ENCODE measurements at places on chromosomes 5 and 9.

DNA sequence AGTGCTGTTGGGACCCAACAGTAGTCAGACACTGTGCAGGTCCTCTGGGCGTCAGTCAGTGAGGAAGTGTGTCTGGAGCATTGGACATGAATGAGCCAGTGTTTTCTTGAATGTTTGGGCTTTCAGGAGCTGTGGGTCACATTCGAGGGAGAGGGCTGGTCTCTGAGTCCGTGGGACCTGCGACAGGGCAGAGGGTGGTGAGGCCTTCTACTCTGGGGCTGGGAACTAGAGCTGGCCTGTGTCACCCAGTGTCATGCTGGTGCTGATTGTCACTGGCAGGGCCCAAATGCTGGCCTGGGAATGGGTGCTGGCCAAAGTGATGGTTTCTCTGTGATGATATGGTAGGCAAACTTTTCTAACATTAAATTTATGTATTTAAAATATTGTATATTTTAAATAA lies 10.3 kb downstream of the POLR1E start:
- no peak for DNase-seq

DNA sequence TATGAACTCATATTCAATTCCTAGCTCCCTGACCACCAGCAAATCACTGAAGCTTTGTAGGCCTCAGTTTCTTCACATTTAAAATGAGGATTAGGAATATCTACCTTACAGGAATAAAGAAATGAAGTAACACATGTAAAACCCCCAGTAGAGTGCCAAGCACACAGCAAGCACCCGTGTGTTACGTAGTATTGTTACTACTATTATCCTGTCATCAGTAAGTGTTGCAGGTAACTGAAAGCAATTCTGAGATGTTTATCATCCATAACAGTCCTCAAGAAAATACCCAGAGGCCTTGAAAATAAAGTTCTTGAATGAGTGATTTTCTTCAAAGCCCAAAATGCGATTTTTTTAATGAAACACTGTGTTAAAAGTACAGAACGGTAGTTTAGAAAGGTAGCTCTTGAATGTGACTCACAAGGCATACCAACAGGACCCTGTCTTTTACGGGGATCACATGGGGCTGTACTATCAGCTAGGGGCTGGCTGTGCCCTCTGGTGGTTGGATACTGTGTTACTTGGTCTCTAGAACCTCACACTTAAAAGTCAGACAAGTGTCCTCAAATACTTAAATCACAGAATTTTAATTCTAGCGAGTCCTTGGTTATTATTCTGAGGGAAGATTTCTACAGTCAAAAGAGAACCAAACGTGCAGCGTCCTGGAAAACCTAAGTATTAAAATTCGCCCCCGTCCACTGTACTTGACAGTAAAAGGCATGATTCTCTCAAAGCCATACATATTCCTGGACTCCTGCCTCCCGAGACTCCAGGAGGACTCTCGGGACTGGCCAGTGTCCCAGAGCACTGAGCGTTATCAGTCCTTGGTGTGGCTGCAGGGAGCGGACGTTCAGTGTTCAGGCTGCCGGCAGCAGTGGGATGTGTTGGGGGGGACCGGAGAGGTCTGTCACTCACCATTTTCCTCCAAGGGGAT lies 725 bp downstream of the NDUFB6 start:
- DNase-seq = no peak

DNA sequence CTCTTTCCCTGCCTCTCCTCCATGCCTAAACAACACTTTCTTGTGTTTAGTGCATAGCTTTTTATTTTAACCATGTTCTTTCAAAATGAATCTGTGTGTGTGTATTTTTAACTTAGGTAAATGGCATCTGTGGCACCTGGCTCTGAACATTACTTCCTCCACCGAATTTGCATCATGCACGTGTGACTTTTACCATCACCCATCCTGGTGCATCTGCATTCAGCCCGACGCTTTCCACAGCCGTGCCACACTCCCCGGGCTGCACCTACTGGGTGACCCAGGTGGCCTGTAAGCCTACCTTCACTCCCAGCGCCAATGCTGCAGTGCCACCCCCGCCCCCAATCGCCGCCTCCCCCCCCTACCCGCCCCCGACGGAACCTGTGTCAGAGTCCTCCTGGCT lies 12.7 kb upstream of the FCN1 start:
- no peak for DNase-seq

- DNase-seq = no peak
Observed at GRCh38 chr9:127792417-127793031, 6.7 kb downstream of the CDK9 start.

DNA sequence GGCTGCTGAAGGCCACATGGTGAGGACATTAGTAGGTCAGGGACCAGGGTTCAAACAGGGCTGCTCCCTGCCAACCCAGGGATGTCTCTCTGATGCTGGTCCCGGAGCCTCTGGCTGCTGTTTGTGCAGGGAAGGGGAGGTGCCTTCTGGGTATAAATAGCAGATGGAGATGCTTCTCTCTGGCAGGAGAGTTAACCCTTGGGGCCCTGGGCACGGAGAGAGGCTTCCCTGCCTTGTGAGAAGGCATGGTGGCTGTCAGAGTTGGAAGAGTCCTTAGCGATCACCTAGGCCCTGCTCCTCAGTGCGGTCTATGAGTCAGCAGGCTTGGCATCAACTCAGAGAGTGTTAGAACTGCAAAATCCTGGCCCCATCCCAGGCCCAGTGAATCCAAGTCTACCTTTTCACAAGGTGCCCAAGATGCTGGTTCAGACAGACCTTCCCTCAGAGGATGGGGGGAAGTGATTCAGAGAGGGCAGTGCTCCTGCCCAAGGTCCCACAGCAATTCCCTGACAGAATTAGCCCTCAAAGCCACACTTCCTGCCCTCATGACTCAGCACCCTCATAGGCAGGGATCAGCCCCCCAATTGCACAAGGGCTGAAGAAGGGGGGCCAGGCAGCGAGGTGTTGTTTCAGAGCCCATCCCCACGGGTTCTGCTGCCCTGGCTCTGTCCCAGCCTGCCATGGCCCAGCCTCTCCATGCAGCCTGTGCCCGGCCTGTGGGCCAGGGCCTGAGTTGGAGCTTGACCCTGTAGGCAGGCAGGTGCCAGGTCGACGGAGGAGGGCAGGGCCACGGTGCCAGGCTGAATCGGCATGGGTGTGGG lies 25.6 kb downstream of the CAMK2A start:
- peak; percentile 77 for DNase-seq

DNA sequence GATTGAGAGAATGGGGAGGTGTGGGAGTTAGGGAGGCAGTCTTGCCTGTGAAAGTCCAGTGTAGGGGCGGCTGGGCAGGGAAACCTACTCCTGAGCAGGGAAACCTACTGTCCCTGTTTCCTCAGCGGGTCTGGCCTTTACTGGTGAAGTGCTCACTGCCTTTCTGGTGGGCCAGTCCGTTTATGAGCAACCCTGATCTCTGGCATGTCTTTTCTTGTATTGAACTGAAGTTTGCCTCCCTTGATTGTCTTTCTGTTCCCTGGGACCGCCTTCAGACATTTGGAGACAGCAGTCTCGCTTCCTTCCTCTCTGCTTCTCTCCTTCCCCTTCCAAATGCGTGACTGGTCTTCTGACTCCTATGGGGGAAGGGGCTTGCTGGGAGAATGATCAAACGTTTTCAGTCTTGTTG lies 2.9 kb downstream of the SNX18 start:
- DNase-seq = no peak

- DNase-seq = no peak
Observed at GRCh38 chr5:12777342-12777741, 873.1 kb upstream of the CTNND2 start.
